Choroid plexus epithelial cell (primary cell): ENCODE measurements at places on chromosomes 1 and 21.

- DNase-seq, result no peak
Observed at GRCh38 chr1:228870041-228870713, 134.9 kb downstream of the RHOU start.

DNA sequence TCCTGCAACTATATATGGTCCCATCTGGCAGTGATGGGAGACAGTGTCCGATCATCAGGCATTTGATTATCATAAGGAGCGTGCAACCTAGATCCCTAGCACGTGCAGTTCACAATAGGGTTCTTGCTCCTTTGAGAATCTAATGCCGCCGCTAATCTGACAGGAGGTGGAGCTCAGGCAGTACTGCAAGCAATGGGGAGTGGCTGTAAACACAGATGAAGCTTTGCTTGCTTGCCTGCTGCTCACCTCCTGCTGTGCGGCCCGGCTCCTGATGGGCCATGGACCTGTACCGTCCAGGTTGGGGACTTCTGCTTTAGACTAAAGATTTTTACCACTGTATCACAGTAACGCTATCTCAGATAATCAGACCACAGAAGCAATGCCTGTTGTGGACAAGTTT is 63.8 kb downstream of the TGFB2 start:
- peak; percentile 45 for DNase-seq

GRCh38 chr1:109370712-109371340 is 26.9 kb downstream of the SORT1 start:
- peak; percentile 97 for DNase-seq

- peak; percentile 83 for DNase-seq
Observed at GRCh38 chr1:165367375-165367993, 11.0 kb upstream of the LMX1A start.

- peak; percentile 65 for DNase-seq
Observed at GRCh38 chr1:196409586-196409985, 198.7 kb downstream of the KCNT2 start.

GRCh38 chr1:94962409-94963265 is 35.7 kb upstream of the CNN3 start:
- peak; percentile 63 for DNase-seq

DNA sequence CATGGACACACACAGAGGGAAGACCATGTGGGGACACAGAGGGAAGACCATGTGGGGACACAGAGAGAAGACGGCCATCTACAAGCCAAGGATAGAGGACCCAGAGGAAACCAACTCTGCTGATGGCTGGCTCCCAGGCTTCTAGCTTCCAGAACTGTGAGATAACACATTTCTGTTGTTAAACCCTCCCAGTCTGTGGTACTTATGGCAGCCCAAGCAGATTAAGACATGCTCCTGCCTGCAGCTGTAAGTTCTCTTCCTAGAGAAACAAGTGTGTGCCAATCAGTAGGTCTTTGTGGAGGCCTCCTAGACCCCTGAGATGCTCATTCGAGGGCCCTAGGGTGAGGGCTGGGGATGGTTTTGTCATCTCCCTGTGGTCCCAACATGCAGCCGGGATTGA is 2.7 kb downstream of the AGT start:
- no peak for DNase-seq

- DNase-seq, result no peak
Observed at GRCh38 chr1:24089027-24089742, 22.8 kb downstream of the MYOM3 start.

DNA sequence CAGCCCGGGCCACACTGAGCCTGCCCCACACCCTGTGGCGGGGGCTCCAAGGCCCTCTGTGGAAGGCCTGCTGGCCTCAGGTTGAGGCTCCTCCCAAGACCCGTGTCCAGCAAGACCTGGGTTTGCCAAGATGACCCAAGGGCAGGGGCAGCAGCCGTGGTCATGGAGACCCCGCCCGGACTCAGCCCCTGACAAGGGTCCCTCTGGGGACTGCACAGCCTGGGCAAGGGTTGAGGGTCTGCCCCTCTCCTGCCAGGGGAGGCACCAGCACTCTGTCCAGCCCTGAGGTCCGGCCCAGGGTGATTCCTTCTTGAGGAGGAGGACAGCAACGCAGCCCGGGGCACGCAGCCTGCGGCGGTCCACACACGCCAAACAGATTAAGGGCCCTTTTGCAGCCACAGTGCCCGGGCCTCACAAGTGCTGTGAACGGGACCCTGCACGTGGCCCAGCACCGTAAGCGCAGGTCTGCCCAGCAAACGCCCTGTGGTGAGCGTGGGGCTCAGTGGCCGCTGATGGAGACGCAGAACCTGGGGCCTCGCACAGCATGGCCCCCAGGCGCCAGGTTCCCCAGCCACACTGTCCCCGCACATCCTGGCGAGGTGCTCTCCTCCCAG is 3.4 kb downstream of the SPATC1L start:
- DNase-seq, result no peak
